ENCODE measurements at places on chromosomes 4 and X. TPM values are rescaled to one million over a fixed set of nuclear protein-coding genes. Genes with fewer than 3 reads are reported as not detected.

Gene ARHGAP6
- 5.3 TPM for total RNA-seq

Gene NMU
- total RNA-seq = 1.9 TPM

Gene DMRTC1
- 0.88 TPM for total RNA-seq

Gene FAM53A
- total RNA-seq = 10.5 TPM

Gene CCDC110
- 1.0 TPM for total RNA-seq

DNA sequence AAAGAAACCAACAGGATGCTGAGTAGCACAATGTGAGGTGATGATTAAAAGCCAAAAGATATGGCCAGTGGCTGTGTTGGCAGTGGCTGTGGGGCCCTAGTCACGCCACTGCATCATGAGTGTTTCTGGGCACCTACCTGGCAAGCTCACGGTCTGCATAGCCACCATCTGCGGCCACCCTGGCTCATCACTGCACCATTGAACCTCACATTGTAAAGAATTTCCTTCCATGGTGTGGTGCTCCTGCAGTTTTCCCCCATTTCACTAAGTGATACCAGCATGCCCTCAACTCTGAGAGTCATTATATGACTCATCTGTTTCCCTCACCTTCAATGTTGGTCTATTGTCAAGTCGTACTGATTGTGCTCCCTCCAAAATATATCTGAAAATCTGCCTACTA lies 45.5 kb upstream of the CLNK start:
- DNase-seq = no peak

- DNase-seq = no peak
Measured at GRCh38 chrX:50889582-50889981, 21.0 kb upstream of the BMP15 start.

- DNase-seq = no peak
Measured at GRCh38 chr4:168923526-168924194, 86.4 kb downstream of the CBR4 start.

DNA sequence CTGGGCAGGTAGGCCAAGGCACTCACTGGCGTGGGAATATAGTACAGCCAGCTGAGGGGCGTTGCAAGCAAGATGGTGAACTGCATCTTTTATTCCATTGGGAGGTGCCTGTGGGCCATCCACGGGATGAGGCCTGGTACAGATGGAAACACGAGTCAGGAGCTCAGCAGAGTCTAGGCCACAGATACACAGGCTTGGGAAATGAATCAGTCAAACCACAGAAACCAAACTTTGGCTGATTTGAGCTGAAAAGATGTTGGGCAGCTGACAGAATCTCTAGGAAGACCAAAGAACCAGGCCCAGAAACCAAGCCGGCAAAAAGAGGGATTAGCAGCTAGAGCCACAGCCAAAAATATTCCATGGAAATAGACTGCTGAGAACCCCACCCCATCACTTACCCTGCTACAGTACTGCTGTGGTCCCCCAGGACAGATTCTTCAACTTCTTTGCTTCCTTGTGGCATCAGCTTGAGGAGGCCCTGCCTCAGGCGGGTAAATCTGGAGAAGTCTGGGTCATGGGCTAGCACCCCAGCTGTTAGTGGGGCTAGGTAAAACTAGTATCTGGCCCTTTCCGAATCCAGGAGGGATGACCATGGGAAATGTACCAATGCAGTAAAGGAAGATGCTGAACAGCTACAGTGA lies 75.4 kb downstream of the TMEM131L start:
- DNase-seq = no peak

DNA sequence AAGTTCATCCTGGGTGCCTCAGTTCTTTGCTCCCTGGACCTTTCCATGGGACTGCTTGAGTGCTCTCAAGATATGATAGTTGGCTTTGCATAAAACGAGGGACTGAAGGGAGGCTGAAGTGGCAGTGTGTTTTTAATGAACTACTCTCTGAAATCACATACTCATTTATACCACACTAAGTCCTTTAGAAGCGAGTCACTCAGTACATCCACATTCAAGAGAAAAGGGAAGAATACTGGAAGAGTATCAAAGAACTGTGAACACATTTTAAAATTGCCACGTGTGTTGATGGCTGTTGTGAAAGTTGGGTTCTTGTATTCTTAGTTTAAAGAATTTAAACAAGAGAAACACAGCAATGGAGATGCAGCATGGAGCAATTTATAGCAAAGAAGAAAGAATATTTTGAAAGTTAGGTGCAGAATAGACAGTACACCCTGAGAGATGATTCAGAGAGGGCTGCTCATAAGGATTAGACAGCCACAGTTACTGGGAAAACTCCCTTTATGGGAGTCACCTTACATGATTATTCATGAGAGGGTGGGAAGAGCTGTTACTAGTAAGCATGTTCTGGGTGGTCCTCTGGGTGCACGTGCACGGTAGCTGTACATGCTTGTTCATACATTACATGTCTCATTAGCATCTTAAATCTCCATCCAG lies 380.7 kb downstream of the ADGRL3 start:
- no peak for DNase-seq

- DNase-seq = no peak
Measured at GRCh38 chr4:140932501-140933045, 176.4 kb upstream of the TBC1D9 start.

DNA sequence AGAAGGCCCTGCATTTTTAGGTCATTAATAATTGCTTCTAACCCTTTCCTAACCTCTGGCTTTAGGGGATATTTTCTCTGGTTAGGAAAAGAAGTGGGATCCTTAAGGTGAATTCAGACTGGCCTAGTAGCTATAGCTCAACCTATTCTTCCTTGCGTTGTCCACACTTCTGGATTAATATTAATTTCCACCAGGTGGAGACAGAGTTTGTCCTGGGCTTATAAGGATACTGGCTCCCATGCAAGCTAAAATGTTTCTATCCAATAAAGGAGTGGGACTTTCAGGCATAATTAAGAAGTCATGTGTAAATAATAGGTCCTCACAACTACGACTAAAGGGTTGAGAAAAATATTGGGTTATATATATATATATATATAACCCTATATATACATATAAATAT lies 860.0 kb upstream of the POU3F4 start:
- DNase-seq = no peak

- no peak for DNase-seq
Measured at GRCh38 chrX:47502316-47503125, 19.5 kb upstream of the ZNF41 start.

GRCh38 chr4:75644095-75644494 lies 13.8 kb upstream of the CDKL2 start:
- no peak for DNase-seq

DNA sequence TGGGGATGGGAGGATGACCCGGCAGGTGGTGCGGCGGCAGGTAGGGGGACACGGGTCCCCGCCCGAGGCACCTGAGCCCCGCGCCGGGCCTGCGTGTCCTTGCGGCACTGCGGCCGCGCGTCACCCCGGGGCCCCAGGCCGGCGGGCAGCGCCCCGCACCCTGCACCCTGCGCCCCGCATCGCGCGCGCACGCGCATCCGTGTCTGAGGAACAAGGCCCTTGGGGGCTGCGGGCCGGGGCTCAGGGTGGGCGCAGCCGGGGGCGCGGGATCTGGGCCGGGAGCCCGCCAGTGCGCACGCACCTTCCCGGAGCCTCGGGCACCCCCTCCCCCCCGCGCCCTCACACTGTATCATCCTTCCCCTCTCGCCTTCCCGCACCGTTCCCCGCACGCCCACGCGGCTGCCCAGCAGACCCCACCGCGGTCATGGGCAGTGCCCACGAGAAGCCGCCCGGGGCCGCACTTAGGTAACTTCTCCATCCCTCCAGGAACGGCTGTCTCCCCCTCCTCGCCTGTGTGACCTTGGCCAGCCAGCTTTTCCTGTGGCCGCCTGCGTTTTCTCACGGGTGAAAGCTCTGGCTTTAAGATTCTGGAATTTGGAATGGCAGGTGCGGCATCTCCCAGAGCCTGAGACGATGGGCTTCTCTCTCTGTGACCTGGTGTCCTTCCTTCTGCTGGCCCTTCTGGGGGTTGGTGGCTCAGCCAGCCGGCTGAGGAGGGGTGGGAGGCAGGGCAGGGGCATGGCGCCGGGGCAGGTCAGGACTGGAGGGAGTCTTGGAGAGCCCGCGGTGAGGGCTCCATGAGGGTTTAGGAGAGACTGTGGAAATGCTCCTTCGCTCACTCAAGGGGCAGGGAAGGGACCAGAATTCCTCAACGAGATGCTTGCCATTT lies 748 bp downstream of the ATP2B3 start:
- DNase-seq = no peak

GRCh38 chrX:41087201-41087600 lies 2.0 kb downstream of the USP9X start:
- DNase-seq = no peak

DNA sequence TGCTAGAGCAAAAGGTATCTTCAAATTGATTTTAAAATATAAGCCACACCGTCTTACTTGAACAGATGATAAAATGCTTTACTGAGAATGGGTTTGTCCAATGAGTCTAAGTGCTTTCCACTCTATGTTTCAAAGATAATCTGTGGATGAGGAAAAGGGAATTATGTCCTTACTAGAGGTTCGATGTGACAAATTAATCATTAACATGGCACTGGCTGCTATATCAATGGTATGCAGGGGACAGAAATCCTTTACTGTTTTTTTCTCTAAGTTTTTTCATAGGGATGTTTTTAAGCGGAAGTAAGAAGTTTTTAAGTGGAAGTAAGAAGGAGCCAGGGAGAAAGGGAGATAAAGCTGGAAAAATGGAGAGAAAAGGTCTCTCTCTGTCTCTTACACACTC lies 38.0 kb downstream of the MID1IP1 start:
- DNase-seq = no peak

DNA sequence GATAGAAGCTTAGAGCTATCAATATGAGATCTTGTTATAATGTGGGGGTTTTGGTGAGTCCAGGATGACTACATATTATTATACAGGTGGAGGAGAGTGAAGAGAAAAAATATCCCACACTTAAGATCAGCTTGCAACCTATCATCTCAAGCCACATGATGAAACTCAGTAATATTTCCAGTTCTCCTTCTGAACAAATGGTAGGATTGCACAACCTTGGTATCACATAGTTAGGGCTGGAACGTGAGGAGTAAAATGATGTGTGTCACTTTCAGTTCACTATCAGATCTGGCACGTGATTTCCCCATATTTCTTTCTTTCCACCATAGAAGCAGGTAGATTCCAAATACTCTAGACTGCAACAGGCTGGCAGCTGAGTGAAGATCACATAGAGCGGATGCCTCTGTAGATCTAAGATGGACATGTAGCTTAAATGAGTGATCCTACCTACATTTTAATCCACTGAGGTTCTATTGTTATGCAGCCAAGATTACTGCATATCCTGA lies 150.6 kb upstream of the ANKRD50 start:
- DNase-seq = no peak
